ENCODE measurements at places on chromosomes 3 and 15.

GRCh38 chr3:171812811-171813210, 2.5 kb upstream of the PLD1 start:
- DNase-seq, result no peak

DNA sequence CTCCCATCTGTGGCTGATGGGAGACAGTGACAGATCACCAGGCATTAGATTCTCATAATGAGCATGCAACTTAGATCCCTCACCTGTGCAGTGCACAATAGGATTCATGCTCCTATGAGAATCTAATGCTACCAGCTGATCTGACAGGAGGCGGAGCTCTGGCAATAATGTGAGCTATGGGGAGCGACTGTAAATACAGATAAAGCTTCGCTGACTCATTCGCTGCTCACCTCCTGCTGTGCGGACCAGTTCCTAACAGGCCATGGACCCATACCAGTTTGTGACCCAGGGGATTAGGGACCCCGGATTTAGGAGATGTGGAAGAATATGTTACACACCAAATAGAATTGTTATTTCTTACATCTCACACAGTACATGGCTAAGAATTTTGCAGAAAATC, 6.7 kb downstream of the ARGFX start:
- no peak for DNase-seq

GRCh38 chr15:101543431-101543830, 53.9 kb upstream of the PCSK6 start:
- DNase-seq, result no peak

DNA sequence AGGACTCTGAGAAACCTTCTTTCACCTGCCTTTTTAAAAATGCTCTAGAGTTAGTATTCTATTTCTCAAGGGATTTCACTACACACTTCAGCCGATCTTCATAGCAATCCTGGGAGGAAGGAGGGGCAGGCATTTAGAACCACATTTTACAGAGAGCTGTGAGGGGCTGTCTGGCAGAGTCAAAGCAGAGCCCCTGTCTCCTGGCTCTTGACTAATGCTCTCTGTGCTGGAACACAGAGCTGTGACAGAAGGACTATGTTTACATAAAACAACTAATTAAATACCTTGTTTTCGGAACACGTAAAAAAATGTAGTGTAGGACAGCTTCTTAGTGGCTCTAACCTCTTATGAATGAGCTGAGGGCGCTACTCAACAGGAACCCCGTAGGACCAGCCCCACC, 7.6 kb upstream of the SPTBN5 start:
- DNase-seq, result no peak
